PC-9 (cell line): ENCODE measurements at places on chromosomes 6 and 20.

- no peak for DNase-seq
Observed at GRCh38 chr6:1070085-1070521, 241.8 kb upstream of the FOXQ1 start.

GRCh38 chr6:20028562-20028961 lies 183.7 kb downstream of the MBOAT1 start:
- no peak for DNase-seq

DNA sequence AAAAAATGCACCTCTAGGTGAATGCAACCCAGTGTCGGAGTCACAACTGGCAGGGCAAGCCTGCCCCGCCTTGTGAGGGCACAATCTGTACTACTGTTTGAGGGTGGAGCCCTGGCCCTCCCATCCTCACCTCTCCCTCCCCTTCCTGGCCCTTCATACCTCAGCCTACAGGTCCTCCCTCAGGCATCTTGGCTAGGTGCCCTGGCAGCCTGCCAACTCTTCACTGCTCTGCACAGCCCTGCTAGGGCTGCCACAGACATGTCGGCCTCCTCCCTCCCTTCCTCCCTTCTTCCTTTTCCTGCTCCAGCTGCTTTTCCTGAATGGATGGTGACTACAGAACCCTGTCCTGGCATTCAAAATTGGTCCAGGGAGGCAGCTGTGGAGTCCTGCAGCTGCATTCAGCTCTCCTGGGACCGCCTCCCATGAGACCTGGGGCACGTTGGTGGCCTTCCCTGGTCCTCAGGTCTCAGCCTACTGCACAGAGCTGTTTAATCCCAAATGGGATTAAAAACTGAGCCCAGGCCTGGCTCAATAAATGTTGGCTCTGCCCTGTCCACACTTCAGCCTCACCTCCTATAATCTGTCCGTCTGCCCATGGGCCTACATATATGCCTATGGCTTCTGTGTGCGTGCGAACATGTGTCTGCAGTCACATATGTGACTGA lies 52.7 kb downstream of the CDH22 start:
- DNase-seq, result peak; percentile 66

DNA sequence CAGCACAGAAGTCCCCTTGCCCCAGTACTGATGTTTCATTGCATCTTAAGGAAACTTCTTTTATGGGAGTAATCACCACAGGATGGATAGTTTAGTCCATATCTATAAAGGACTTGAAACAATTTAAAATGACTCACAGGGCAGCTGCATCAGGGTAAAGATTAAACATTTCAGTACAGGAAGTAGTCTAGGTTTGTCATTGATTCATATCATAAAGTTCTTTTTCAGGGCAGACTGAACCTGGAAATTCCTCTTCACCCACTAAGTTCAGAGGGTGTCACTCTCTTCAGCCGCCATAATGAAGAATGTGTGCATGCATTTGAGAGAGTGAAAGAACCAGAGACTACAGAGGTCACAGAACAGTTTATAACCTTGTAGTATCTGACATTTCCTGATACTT lies 296.3 kb upstream of the JAG1 start:
- no peak for DNase-seq

DNA sequence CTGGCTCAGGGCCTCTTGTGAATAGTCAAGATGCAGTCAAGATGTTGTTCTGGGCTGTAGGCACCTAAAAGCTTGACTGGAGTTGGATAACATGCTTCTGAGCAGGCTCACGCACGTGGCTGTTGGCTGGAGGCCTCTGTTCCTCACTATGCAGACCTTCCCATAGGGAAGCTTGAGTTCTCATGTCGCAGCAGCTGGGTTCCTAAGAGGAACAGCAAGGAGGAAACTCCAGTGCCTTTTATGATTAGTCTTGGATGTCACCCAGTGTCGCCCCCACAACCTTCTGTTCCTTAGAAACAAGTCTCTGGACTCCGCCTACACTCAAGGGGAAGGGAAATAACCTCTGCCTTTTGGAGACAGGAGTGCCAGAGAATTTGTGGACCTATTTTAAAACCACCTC lies 210.7 kb downstream of the BCAS1 start:
- no peak for DNase-seq

GRCh38 chr20:34976286-34976685 lies 20.6 kb downstream of the MYH7B start:
- no peak for DNase-seq

GRCh38 chr6:132816660-132817059 lies 2.3 kb downstream of the RPS12 start:
- no peak for DNase-seq

GRCh38 chr6:148952147-148953035 lies 205.6 kb downstream of the UST start:
- DNase-seq, result no peak

DNA sequence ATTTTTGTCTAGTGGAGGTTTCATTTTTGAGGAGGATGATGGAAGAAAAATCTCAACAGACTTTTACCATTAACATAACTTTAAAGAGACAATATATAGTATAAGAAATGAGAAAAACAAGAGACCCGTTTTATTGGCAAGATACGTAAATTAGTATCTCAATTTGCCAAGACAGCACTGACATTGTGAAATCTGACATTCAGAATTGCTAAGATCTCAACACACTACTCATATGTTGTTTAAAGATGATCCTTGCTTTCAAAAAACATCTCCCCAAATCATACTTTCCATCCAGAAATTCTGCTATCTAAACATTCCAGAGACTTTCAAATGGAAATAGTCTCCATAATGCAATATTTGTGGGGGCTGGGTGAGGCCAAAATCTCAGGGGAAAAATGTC lies 220.9 kb upstream of the CEP162 start:
- no peak for DNase-seq

- no peak for DNase-seq
Observed at GRCh38 chr6:160742090-160742489, 40.0 kb downstream of the PLG start.

DNA sequence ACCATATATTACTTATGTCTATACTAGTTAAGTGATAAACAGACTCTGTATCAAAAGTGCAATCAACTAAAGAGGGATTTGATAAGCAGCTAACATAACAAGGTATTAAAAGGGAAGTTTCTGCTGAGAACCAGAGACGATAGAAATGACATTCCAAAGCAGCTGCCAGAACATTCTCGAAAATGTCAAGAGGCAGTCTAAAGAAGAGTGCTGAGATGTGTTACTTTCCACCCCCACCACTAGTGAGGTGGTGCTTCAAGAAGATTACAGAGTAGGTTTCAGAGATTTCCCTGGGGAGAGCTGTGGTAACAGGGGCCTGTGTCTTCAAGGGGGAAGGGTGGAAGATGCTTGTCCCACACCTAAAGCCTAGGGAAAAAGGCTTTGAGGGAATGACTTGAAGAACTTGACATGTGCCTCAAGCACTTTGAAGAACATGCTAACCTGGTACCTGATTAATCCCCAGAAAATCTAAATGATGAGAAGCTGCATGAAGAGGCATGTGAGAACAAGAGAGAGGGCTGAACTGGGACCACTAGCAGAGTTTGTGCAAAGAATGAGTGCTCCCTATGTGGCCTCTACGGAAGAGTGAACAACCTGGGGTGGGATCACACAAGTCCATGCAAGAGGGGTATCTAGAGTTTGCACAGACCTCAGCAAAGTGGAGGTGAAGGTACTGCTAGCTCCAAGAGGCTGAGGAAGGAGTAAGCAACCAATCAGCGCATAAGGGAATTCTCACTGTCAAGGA lies 5.0 kb downstream of the FAM184A start:
- DNase-seq, result no peak

DNA sequence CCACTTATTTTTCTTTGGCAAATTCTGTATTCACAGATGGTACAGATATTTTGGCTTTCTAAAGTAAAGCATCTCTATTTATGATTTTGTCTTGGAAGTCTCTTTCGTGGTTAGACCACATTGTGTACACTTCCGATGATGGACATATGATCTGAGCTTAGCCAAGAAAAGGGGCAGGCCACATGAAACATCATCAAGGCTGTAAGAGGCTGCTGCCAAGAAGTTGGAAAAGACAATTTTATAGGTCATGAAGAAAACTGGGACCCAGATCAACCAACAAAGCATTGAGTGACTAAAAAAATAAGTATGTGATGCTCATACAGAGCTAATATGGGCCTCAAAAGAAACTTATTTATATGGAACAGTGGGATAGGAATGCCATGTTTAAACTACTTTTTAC lies 266.4 kb downstream of the HAO1 start:
- DNase-seq, result no peak

- DNase-seq, result no peak
Observed at GRCh38 chr6:22357724-22358189, 60.9 kb upstream of the PRL start.

DNA sequence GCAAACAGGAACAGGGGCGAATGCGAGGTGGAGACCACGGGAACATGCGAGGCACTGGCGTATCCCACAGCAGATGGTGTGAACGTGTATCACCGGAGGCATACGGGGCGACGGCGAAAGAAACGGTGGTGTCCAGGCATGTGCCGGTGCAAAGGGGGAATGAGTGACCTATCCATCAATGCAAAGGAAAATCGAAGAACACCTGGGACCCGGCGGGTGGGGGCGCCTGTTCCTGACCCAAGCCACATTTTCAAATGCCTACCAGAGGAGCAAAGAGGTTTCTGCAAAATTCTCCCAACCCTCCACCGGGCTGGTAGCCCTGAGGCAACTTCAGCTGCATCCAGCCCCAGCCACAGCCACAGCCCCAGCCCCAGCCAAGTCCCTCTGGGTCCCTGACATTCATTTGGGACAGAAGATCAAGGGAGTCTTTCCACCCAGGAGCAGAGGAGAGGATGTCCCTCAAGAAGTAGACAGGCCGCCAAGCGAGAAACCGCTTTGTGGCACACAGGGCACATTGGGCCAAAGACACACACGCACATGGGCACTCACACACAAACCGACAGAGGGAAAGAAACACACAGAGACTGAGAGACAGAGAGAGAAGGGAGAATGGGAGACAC lies 164.0 kb upstream of the ZNF337 start:
- no peak for DNase-seq

GRCh38 chr6:163580311-163581030 lies 166.0 kb downstream of the QKI start:
- no peak for DNase-seq

GRCh38 chr6:40323881-40324634 lies 263.1 kb downstream of the LRFN2 start:
- DNase-seq, result no peak

- peak; percentile 78 for DNase-seq
Observed at GRCh38 chr6:17907406-17908229, 79.8 kb downstream of the KIF13A start.

GRCh38 chr6:113169484-113169883 lies 687.7 kb upstream of the MARCKS start:
- no peak for DNase-seq

- DNase-seq, result no peak
Observed at GRCh38 chr6:148332088-148332487, 10.6 kb upstream of the SASH1 start.

DNA sequence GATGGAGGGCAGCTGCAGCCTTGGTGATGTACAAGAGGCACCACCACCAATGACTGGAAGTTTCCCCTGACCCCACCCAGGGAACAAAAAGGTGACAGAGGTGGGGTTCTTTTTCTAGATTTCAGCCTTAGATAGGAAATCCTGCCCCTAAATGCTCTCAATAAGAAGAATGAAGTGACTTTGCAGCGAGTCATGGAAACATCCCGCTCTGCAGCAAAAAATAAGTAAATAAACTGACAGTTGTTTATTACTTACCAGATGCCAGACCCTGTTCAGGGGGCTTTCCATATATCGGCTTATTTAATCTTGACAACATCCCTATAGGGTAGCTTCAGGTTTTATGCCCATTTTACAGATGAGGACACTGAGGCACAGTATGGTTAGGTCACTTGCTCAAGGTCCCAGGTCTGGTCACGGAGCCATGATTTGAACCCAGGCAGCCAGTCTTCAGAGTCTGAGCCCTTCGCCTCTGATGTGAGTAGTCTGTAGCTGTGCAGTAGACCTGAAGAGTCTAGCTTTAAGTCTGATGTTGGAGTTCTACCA lies 19.2 kb downstream of the C6orf89 start:
- DNase-seq, result no peak

DNA sequence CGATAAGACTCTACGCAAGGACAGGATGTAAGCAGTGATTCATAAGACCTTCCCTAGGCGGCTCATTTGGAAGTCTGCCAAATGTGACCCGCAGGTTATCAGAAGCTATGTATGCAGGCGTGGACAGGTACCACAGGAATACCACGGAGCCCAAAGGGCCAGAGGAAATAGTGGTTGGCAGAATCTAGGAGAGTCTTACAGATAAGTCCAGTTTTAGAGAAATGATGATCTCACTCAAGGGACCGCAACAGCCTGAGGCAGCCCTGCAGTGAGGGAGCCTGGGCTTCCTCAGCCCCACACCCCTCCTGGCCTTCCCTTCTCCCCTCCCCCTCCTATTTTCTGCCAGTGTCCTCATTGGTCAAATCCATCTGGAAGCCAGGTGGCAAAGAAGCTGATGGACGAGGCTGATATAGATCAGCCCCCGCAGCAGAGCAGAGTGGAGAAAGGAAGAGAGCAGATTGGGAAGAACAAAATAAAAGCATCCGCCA lies 110.6 kb downstream of the FNDC1 start:
- DNase-seq, result no peak

GRCh38 chr6:4316867-4317400 lies 181.6 kb upstream of the ECI2 start:
- peak; percentile 45 for DNase-seq

DNA sequence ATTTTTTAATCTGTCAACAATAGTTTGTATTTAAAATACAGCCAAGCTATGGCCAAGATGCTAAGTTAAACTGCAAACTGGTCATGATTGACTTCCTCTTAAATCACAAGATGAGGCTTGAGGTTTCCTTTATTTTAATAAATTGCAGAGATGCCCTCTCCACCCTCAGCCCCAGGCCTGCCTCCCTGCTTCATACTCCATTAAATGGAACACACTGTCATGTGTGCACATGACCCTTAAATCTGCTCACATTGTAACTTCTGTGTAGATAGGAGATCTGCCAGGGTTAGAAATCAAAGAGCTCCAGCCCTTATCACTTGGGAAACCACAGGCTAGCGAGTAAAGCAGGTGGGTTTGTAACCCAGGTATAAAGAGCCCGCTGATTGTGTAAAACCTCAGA lies 20.8 kb downstream of the DUSP22 start:
- no peak for DNase-seq

DNA sequence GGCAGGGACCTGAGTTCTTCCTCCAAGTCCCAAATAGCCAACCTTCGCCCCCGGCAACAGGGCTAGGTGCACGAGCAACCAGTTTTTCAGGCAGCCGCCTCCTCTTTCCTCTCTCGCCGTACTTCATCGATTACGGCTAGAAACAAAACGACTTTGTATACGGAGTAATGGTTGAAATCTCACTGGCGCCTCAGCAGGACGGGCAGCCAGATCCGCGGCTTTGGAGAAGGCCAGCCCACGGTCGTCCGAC lies 333 bp upstream of the SMIM13 start:
- no peak for DNase-seq

DNA sequence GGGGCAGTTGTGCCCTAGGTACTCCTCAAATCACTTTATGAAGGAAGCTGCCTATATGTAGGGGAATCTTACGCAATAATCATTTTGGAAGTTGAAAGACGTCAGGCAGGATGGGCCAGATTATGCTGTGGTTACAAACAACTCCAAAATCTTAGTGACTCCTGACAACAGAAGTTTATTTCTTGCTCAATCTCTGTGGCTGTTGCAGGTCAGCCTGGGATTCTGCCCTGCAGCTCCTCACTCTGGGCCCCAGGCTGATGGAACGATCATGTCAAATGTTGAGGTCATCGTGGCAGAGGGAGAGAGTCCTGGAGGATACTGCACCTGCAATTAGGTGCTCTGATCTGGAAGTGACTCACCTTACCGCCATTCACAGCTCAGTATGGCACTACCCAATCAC lies 88.4 kb downstream of the ZDHHC14 start:
- DNase-seq, result peak; percentile 57
